Activated CD8-positive, alpha-beta T cell treated with anti-CD3 and anti-CD28 coated beads for 36 hours (primary cell): ENCODE measurements at places on chromosomes 12 and 14.

DNA sequence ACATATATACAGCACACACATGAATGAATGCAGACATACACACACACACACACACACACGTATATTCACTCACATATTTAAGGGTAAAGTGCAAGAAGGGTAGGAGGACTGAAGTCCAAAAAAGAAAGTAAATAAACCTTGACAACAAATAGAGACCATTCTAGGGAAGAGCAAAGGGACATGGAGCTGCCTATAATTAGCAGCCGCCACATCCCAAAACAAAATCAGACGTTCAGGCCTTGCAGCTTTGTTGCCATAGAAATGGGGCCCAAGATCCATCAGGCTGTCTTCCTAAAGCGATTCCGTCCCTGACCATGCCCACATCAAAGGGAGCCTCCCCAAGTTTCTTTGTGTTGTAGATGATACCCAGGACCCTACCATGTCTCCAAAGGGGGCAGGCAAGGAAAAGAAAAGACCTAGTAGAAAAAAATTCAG lies 703.5 kb upstream of the TBX3 start:
- no peak for DNase-seq

DNA sequence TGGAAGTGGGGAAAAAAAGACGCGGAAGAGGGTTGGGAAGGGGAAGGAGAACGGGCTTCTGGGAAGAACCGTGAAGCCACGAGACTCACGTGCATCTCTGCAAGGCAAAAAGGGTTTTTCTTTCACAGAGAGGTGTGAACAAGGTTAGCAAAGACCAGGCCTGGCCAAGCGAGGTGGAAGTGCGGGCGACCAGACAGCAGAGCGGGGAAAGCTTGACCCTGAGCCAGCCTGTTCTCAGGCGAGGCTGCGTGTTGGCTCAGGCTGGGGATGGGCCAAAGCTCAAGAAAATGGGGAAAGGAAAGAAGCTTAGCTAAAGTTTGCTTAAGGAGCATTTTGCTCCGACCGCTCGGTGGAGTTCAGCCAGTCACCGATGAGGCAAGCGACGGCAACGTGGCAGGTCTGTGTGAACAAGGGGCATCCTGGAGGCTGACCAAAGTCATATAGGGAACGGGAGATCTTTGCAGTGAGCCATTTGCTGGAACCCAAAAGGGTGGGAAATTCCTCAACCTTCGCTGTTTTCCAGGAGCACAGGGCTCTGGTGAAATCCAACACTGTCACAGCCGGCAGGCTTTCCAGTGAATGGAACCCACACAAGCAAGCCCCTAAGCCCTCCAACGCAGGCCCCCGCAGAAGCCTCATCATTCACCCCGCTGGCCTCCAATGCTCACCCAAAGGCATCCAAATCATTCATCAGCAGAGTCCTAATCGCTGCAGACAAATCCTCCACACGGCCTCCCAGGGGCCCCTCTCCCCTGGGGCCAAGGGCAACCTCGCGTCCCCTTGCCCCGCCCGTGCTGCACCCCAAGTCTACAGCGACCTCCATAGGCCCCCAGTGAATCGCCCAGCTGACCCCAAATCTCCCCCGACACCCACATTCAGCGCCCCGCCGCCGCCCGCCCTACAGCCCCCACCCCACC lies 754 bp downstream of the ZNF605 start:
- DNase-seq: peak; percentile 47

DNA sequence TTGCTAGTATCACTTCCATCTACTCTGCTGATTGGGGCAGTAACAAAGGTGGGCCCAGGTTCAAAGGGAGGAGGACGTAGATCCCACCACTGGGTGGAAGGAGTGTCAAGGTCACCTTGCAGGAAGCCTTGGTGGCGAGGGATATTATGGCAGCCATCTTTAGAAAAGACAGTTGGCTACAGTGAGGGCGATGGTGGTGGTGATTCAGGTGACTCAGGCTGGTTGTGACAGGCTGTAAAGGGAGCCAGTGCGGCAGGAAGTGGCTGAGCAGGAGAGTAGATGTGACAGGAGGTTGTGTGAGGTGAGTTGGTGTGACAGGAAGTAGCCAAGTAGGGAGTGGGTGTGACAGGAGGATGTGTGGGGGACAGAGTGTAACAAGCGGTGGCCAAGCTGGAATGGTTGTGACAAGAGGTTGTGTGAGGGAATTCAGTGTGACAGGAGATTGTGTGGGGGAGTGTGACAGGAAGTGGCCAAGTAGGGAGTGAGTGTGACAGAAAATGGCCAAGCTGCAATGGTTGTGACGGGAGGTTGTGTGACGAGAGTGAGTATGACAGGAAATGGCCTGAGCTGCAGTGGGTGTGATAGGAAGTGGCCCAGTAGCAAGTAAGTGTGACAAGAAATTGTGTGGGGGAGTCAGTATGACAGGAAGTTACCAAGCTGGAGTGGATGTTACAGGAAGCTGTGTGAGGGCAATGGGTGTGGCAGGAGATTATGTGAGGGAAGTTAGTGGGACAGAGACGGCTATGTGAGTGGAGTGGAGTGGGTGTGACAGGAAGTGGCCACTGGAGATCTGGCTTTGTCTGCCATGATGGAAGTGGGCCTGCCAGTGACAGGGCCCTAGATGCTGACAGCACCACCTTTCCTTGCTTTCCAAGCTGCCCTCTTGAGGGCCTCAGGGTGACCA lies 136.5 kb upstream of the MYL2 start:
- peak; percentile 88 for DNase-seq

GRCh38 chr12:58745348-58746125 lies 174.8 kb downstream of the LRIG3 start:
- no peak for DNase-seq

DNA sequence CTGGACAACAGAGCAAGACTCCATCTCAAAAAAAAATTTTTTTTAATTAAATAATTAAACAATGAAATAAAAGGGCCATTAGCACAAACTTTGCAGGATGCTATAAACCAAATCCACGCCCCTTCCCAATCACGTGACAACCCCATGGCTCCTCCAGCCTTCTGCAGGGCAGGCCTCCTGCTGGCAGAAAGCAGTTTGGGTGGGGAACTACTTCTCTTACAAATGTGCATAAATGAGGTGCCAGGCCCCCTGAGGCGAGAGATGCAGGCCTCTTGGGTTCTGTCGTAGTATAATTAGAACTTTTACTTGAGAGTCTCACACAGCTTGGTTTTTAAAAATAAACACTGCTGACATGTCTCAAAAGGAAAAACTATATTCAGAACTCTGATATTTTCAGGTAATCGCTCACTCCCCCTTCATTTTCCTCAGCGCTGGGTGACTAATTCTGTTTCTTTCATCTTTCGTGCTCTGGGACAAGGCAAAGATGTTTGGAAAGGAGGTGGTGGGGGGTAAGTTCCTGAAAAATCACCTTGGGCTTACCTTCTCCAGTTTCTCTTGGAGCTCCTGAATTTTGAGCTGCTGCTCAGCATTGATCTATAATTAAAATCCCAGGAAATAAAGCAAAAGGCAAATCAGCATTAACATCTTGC lies 101.7 kb downstream of the CIT start:
- no peak for DNase-seq

DNA sequence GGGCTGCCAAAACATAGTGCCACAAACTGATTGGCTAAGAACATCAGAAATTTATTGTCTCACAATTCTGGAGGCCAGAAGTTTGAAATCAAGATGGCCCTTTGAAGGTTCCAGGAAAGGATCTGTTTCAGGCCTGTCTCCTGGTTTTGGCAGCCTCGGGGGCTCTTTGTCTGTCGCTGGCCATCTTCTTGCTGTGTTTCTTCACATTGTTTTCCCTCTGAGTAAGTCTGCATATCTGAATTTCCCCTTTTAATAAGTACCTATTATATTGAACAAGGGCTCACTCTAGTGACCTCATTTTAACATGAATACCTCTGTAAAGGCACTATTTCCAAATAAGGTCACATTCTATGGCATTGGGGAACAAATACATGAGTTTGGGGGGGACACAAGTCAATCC lies 467.1 kb upstream of the MGAT4C start:
- DNase-seq: no peak

DNA sequence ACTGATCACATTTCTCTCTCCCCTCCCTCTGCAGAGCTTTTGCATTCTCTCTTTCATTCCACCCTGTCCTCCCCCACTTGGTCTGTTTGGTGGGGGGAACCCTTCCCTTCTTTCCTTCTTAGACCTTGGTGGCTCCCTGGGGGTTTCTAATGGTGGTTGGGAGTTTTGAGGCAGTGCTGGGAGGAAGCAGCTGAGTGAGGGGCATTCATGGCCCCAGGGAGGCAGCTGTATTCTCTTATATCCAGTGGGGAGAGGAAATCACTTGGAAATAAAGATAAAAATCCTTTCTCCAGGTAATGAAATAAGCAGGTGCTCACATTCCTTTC lies 13.3 kb downstream of the NGDN start:
- no peak for DNase-seq

DNA sequence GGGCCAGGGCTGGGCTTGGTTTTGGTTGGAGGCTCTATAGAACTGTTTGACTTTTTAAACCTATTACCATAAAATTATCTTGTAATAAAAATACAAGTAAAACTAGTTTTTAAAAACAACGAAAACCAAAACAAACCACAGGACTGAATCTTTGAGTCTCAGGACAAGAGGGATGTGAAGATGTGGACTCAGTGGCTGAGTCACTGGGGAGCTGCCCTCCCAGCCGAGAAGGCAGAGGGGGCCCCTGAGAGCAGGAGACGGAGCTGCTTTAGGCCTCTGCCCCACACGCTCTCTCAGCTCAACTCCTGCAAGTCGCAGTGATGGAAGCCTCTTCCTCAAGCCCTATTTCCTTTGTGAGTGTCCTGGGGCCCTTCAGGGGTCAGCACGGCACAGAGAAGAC lies 59.0 kb downstream of the CDC42BPB start:
- no peak for DNase-seq

- DNase-seq: peak; percentile 63
These were observed 111.9 kb upstream of the CCDC175 start for GRCh38 chr14:59688224-59689170.

DNA sequence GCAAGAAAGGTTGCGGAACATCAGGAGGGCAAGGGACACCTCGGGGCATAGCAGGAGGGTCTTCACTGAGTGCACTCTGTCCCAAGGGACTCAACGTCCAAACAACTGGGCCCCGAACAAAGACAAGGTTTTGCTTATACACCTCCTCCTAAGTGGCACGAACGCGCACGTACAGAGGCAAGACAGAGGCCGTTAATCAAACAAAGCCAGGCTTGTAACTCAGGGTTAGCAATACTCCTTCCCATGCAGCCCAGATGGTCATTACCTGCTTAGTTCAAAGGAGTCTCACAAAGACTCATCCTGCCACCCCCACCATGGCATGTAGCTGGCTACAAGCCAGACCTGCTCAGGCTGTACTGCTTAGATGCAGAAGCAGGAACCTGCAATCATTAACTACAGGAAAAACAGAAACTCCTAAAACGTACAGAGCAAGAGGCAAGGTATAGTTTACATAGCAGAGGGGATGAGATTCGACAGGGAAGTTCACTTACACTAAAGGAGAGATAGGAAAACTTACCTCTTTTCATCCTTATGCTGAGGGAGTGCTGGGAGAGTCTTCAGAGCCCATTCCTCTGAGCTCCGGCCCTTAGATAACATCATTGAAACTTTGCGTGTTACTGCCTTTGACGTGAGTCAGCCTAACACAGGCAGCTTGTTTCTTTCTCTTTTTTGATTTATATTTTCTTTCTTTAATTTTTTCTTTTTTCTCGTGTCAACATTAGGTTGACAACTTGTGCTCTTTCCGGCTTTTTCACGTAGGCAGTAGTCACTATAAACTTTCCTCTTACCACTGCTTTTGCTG lies 1319.1 kb downstream of the TMEM121 start:
- peak; percentile 82 for DNase-seq

- no peak for DNase-seq
These were observed 377.4 kb downstream of the NAV3 start for GRCh38 chr12:78208092-78208491.

DNA sequence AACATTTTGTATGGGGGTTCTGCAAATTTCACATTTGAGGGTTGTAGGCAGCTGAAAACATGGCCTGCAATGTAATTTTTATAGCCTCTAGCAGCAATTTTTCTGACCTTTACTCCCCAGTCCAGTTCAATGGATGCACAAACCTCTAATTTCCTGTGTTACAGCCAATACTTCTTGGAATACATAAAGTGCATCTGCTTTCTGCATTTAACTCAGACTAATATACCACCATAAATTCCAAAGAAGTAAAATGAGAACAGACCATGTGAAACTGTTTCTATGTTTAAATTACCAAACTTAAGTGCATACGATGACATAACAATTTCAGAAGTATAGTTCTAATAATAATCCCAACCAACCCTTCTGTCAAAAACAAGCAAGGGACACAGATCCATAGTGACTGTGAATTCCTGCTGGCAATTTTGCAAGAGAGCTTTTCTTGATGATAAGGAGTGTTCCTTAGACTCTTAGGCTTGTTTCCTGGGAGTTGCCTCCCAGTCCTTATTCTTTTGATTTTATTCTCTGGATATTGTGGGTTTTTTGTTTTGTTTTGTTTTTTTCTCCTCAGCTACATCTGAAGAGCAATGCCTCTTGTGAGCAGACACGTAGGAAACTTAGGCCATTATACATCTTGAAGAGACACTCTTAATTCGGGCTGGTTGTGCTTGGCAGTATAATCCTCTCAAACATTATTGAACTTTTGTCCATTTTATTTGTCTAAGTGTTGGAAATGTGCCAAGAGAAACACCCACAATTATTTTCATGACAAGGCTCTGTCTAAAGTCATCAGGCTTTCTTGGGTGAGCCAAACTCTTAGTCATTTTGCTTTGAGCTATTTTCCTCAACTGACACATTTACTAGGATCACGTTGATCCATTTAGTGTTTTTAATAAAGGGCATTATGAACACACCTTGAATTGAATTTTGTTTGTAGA lies 51.3 kb upstream of the RERGL start:
- no peak for DNase-seq
